Left kidney (tissue), 8 donors: ENCODE measurements at places on chromosomes 4 and X. TPM values are rescaled to one million over a fixed set of nuclear protein-coding genes. Genes with fewer than 3 reads are reported as not detected.
A peak's percentile ranks its signal among the peaks of the same experiment; 100 is the strongest.

GRCh38 chrX:3757510-3758025 is 44.1 kb upstream of the PRKX start:
- DNase-seq = no peak

DNA sequence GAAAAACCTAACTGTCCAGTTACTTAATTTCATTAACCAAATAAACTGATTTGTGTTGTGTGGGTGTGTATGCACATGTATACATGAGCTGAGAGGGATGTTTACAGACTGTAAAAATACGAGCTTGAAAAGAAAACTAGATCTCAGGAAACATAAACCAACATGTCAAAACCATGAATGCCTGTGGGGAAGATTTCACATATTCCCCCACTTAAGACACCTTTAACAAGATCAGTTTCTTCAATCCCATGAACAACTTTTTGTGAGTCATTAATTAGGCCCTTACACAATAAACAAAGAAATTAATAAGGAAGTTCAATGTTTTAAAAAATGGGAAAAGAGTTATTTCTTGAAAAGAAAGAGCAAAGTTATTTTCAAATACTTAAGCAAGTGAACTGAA is 170.8 kb downstream of the ZNF674 start:
- DNase-seq = no peak

GRCh38 chr4:152243896-152244595 is 291.8 kb downstream of the FBXW7 start:
- no peak for DNase-seq

- no peak for DNase-seq
Observed at GRCh38 chr4:158538176-158538575, 16.5 kb downstream of the RXFP1 start.

DNA sequence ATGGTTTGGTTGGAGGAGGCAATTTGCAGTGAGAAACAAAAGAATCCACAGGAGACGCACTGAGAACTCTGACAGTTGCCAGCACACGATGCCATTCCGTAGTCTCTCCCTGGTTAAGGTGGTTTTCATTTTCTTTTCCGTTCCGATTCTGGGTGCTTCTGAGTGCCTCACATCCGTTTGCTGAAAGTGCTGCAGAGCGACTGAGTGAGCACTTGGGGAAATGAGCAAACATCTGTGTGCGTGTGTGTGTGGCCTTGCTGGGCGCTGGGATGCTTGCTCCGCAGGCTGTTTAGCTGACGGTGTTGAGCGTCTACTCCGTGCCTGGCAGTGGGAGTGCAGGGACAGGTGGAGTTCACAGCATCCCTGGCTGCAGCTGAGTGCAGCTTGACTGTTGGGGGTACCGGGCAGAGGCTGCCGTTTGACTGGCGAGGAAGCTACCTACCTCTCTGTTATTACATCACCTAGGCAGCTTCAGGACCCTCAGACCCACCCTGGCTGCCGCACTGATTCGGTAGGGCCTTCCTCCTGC is 49.3 kb downstream of the SORCS2 start:
- DNase-seq = no peak

Gene SLC6A14
- 0.27 TPM for polyA plus RNA-seq

Gene UGT8
- 60.2 TPM for polyA plus RNA-seq

Gene PNPLA4
- polyA plus RNA-seq = 25.2 TPM

DNA sequence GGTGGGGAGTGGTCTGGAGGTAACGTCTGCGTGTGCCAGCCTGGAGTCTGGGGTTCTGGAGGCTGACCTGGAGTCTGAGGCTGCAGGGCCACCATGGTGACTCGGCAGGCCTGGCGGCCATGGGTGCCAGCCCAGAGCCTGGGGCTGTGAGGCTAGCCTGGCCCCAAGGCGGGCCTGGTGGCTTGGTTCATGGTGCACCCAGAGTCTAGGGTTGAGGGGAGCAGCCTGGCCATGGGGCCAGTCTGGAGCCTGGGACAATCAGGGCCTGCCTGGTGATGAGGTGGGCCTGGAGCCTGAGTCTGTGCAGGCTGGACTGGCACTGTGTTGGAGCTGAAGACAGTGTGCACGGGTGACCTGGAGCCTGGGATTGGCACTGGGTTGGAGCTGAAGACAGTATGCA is 64.9 kb downstream of the CXorf49B start:
- DNase-seq = no peak

Gene TRIM75
- 0.10 TPM for polyA plus RNA-seq

Gene PPARGC1A
- 32.8 TPM for polyA plus RNA-seq

Gene SRPK3
- polyA plus RNA-seq = 0.73 TPM

DNA sequence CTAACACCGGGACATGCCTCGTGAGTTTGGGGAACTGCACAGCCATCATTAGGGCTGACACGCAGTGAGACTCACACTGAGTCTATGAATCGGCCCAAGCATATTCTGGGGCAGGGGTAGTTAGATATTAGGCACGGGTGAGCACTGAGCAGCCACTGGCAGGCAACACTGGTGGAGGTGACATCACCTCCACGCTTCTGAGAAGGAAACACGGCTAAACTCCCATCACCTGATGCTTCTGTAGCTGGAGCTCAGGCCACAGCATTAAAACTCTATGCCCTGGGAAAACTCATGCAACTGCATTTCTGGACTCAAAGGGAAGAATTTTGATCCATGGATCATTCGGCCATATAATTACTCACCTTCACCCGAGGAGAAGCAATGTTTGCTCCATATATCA is 100.8 kb upstream of the OTUD4 start:
- no peak for DNase-seq

DNA sequence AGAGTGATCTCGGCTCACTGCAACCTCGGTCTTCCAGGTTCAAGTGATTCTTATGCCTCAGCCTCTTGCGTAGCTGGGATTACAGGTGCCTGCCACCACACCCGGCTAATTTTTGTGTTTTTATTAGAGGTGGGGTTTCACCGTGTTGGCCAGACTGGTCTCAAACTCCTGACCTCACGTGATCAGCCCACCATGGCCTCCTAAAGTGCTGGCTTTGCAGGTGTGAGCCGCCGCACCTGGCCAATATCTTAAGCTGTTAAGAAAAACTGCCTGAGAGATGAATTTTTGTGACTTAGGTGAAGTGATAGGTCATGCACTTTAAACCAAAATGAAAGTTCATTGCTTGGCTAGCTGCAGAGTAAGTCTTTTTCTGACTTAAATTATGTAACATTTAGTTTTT is 5.8 kb downstream of the KDM6A start:
- DNase-seq = no peak

Gene MAGEC3
- 0.37 TPM for polyA plus RNA-seq

- DNase-seq = peak; percentile 14
Observed at GRCh38 chr4:15778289-15779241, at the start of gene CD38. Gene CD38, plus strand, starts transcription at chr4:15778328. Its CDS starts 87 bp downstream, at chr4:15778415.

DNA sequence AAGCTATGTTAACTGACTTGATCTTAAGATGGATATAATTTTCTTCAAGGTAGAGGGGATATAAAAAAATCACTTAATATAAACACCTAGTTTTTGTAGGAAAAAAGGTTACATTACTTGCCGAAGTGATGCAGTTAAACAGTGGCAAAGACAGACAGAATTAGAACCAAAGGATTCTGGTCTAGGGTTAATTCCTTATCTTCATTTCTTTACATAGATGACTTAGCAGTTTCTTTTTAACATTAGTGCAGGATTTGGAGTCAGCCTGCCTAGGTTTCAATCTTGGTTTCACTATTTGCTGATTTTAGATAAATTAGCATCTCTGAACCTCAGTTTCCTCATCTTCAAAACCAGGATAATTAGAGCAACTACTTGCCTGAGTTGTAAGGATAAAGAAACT is 14.3 kb downstream of the ZAR1 start:
- DNase-seq = no peak

Gene CENPI
- 13.9 TPM for polyA plus RNA-seq

Gene NKX6-1
- polyA plus RNA-seq = 0.07 TPM

DNA sequence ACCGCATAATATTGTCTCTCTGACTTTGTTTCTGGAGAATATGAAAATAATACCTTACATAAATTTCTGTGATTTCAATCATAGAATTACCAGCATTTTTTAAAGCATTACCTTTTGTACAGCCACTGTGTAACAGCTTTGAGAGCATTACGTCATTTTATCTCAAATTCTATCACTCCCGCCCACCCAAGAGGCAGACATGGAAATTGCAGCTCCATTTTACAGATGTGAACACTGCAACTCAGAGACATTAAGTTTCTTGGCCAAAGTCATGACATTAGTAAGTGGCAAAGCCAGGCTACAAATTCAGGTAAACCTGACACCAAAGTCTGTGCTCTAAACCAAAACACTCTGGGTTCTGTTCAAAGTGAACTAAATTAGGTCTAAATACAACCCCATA is 33.6 kb upstream of the KDR start:
- DNase-seq = no peak
